Body of pancreas (tissue), 4 donors: ENCODE measurements at places on chromosomes 1 and 21.

DNA sequence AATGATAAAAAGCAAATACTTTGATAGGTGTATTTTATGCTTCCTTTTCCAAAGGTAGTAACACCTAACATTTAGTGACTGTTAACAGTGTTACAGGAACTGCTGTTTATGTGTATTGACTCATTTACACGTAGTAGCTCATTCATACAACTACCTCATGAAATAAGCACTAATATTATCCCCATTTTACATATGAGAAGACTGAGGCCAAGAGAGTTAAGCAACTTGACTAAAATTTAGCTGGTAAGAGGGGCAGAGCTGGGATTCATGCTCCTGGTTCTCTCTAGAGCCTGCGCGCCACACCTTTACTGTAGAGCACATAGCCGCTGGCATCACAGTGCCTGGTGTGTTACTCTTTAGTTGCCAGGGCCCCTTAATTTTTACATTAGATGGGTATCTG lies 11.3 kb downstream of the ZBTB40 start:
- no peaks in the 10 kb centered on the region for H3K36me3 ChIP-seq
- no peaks in the 10 kb centered on the region for H3K27me3 ChIP-seq
- no peak overlapping the region for H3K4me3 ChIP-seq
- DNase-seq, result no peak
- peaks cover 12% of the 10 kb centered on the region for H3K4me1 ChIP-seq
- no peak overlapping the region for H3K27ac ChIP-seq

DNA sequence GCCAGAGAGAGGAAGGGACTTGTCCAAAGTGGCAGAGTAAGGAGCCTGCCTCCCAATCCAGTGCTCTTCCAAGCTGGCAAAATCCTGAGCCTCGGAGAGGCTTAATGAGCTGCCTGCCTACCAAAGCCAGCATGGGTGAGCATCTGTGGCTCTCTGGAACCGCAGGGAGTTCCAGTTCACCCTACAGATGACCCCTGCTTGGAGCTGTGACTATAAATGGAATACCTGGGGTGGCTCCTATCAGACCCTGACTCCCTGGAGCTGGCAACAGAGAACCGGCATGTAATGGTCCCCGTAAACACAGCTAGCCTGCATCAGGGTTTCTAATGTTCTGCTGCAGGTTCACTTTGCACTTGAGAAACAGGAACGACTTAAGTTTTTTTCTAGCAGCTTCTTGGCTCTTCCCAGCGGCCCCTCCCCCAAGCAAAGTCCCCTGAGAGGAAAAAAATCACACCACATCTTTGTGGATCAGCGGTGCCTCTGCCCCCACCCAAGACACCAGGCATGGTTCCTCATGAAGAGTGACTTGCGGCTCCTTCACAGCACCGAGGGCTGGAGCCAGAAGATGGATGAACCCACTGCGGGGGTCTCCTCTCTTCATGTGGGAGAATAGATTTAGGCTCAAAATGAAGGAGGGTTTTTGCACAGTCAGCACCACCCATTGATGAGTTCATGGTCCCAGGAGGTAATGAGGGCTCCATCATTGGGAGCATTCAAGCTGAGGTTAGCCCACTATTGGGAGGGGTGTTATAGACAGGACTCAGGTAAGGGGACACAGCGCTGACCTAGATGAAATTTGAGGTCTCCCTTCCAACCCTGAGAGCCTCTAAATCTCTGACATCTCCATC lies 79.0 kb downstream of the SYT2 start:
- no peaks in the 10 kb centered on the region for H3K36me3 ChIP-seq
- no peak for DNase-seq
- no peak overlapping the region for H3K4me3 ChIP-seq

DNA sequence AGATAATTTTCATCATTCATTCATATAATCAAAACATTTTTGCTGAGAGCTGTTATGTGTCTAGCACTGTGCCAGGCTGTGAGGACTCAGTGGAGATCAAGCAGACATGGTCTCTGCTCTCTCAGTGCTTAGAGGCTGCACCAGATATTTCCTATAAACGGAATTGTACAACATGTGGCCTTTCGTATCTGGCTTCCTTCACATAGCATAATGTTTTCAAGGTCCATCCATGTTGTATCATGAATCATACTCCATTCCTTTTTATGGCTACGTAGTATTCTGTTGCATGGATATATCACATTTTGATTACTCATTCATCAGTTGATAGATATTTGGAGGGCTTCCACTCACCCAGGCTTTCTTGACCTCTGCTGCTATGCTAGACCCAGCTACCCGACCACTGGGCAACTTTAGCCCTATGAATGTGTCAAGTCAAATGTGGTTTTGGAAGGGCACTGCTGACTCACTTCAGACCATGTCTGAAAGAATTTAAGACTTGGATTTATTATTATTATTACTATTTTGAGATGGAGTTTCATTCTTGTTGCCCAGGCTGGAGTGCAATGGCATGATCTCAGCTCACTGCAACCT lies 18.5 kb downstream of the NCF2 start:
- H3K4me3 ChIP-seq, result no peak overlapping the region
- no peak for DNase-seq
- H3K27ac ChIP-seq, result no peak overlapping the region

GRCh38 chr1:240234485-240235210 lies 143.0 kb downstream of the FMN2 start:
- DNase-seq, result no peak
- no peaks in the 10 kb centered on the region for H3K4me1 ChIP-seq
- no peak overlapping the region for H3K4me3 ChIP-seq
- no peaks in the 10 kb centered on the region for H3K36me3 ChIP-seq
- no peak overlapping the region for H3K27ac ChIP-seq

DNA sequence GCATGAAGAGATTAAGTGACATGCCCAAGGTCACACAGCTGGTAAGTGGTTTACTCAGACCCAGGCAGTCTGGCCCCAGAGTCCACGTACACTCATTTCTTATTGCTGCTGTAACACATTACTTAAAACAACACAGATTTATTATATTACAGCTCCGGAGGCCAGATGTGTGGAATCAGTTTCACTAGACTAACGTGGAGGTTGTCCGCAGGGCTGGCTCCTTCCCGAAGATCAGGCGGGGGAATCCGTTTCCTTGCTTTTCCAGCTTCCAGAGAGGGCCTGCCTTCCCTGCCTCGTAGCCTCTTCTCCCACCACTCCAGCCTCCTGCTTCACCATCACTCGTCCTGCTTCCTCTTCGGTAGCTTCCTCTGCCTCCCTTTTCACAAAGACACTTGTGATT lies 81.2 kb downstream of the KCNN3 start:
- no peak overlapping the region for H3K4me3 ChIP-seq
- no peaks in the 10 kb centered on the region for H3K27me3 ChIP-seq
- peaks cover 11% of the 10 kb centered on the region for H3K4me1 ChIP-seq
- H3K27ac ChIP-seq, result no peak overlapping the region

- no peaks in the 10 kb centered on the region for H3K27me3 ChIP-seq
- H3K4me1 ChIP-seq, result no peaks in the 10 kb centered on the region
- peak; percentile 2 for DNase-seq
- no peak overlapping the region for H3K27ac ChIP-seq
- no peak overlapping the region for H3K4me3 ChIP-seq
Observed at GRCh38 chr1:228335406-228336307, 71.0 kb downstream of the TRIM11 start.

GRCh38 chr1:234135501-234135900 lies 231.0 kb downstream of the SLC35F3 start:
- H3K4me1 ChIP-seq, result no peaks in the 10 kb centered on the region
- DNase-seq, result no peak
- no peak overlapping the region for H3K27ac ChIP-seq

DNA sequence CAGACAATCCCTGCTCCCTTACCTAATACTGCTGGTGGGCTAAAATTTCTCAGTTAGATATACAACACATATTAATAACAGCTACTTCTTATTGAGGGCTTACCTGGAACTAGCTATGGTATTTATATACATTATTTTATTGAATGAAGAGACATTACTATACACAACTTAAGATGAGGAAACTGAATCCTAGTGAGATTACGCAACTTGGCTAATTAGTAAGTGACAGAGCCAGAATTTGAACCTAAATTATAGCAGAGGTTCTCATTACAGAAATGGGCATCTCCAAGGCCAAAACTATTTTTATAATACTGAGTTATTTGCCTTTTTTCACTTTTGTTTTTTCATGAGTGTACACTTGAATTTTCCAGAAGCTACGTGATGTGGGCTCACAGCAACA lies 44.5 kb upstream of the SMYD2 start:
- DNase-seq, result no peak
- no peaks in the 10 kb centered on the region for H3K27me3 ChIP-seq
- no peak overlapping the region for H3K4me3 ChIP-seq
- no peak overlapping the region for H3K27ac ChIP-seq
- H3K36me3 ChIP-seq, result no peaks in the 10 kb centered on the region

- H3K27me3 ChIP-seq, result no peaks in the 10 kb centered on the region
- H3K4me1 ChIP-seq, result peaks cover 25% of the 10 kb centered on the region
- H3K27ac ChIP-seq, result peak overlapping the region; percentile 46
- H3K36me3 ChIP-seq, result no peaks in the 10 kb centered on the region
- no peak overlapping the region for H3K4me3 ChIP-seq
Observed at GRCh38 chr1:9892563-9893528, 17.2 kb downstream of the CTNNBIP1 start.

DNA sequence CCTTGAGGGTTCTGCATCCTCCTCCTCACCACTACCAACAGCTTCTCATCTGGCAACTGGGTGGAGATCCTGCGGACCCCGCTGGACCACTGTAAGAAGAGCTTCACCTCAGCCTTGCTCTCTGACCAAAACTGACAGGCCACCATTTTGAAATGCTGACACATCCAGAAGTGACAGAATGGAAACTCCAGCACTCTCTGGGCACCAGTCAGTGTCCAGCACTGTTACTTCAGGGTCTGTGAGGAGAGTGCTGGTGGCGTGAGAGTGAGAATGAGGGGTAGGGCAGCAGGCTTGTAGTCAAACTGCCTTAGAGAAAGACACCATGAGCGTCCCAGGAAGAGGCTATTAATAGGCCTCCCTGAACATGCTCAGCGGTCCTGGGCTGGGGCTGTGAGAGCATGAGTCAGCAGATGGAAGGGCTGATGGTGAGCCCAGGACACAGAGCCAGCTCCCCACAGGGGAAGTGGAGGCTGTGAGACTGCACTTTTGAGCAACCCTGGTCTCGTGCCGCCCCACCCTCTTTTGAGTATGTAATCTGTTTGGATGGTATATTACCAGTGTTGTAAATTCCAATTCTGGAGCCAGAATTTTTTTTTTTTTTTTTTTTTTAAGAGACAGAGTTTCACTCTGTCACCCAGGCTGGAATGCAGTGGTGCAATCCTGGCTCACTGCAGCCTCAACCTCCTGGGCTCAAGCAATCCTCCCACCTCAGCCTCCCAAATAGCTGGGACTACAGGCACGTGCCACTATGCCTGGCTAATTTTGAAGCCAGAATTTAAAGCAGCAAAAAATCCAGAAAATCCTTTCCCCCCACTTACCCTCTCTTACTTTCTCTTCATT lies 34.4 kb upstream of the SLC30A1 start:
- no peaks in the 10 kb centered on the region for H3K36me3 ChIP-seq
- no peak overlapping the region for H3K27ac ChIP-seq
- no peaks in the 10 kb centered on the region for H3K27me3 ChIP-seq
